Activated CD4-positive, CD25-positive, alpha-beta regulatory T cell treated with anti-CD3 and anti-CD28 coated beads, Interleukin-2, amount 50 U/mL, for 24 hours (primary cell): ENCODE measurements at places on chromosomes 11 and 22.

GRCh38 chr11:114040706-114041211 is 18.8 kb upstream of the ZBTB16 start:
- ATAC-seq: no peak

GRCh38 chr11:5007561-5007960 is 12.9 kb downstream of the OR51L1 start:
- no peak for ATAC-seq

DNA sequence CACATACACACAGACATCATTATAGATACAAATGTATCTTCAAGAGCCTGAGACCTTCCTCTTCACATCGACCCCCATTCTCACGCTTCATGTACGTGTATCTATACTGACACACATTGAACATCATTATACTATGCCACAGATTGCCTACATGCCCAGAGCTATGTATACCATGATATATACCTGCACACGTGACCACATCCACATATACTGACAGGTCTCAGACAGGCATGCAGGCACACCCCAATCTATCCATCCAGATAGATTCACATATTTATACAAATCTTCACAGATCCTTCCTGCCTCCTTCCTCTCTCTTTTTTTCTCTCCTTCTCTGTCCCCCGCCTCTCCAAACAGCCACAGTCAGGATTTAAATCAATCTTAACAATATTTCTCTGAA is 140.1 kb downstream of the CEP164 start:
- no peak for ATAC-seq

DNA sequence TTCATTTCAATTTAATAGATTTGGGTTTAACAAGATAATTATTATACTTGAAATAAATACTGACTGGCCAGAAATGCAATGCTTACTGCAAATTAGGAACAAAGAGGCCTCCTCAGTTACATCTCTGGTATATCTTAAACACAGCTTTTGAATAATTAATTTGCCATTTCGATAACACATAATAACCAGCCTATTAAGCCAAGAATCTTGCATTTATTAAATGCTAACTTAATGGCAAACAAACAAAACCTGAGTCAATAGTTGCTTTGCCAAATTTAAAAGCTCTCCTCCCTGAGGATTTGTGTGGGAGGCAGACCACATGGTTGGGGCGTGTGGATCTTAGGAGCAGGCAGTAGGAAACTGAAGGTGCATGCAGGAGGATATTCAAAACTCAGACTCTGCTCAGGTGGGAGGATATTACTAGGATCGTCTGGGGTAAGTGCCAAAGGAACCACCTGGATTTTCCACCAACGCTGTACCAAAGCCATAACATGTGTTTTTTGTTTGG is 17.9 kb upstream of the FJX1 start:
- no peak for ATAC-seq

- ATAC-seq: no peak
These were observed 27.9 kb downstream of the ARRB1 start for GRCh38 chr11:75323609-75324008.

- ATAC-seq: no peak
These were observed 410.1 kb downstream of the SHANK2 start for GRCh38 chr11:70842256-70842655.

DNA sequence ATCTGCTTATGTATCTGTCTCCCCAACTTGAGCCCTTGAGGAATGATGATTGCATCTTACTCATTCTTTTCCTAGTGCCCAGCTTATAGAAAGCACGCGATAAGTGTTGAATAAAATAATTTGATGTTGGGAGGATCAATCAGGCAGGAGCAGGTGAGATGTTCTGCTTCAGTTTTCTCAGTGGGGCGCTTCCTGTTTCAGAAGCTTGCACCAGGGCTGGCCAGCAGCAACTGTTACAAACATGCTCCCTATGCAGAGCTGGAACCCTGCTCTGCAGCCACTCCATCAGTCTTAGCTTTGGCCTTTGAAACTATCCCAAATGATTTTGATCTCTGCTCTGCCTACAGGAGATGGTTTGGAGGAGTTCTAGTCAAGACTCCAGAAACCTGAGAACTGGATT is 3.9 kb downstream of the ENDOD1 start:
- no peak for ATAC-seq

- no peak for ATAC-seq
These were observed 38.1 kb downstream of the GRAMD4 start for GRCh38 chr22:46657996-46658947.

GRCh38 chr22:49008682-49009235 is 818.9 kb downstream of the BRD1 start:
- no peak for ATAC-seq

DNA sequence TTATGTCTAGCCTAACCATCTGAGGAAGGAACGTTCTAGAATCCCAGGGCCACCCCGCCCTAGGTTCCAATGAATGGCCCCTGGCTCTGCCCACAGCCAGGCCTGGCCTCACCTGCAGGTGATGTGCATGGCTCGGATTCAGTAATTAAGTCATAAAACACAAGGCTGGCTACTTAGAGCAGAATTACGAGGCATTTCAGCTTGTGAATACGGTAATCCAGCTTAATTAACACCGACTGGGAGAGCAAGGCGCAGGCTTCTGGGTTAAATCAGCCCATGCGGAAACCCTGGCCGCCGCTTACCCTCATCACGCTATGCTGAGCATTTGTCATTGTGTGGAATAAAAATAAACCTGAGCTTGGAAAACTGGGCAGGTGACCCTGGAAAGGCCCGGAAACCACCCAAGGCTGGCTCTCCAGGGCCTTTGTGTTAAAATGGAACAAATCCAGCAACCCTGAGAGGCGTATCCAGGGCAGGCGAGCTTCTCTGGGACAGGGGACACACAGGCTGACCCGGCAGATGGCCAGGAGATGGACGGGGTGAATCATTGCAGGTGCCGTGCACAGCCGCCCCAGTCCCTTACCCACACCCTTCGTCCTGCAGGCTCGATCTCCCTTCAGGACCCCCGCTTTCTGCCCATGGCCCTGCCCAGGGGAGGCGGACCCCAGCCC is 220.2 kb downstream of the CTTN start:
- no peak for ATAC-seq

DNA sequence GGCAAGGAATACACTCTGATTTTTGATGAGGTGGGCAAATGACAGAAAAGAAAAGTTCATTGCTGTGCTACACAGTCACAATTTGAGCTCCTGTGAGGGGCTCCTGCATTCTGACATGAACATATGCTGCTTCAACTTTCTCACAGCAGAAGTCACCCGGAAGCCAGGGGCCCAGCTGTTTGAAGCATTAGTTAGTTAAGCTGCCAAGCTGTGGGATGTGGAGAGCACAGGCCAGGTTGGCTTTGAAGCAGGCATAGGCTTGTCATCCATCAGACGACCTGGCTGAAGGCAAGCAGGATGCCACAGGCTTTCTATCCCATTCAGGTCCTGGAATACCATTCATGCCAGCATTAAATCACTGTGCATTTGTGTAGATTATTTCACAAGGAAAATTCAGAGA is 63.1 kb downstream of the MTNR1B start:
- ATAC-seq: no peak

- ATAC-seq: no peak
These were observed 32.7 kb upstream of the MICAL2 start for GRCh38 chr11:12077535-12078280.

GRCh38 chr22:44128958-44129618 is 51.6 kb upstream of the PARVG start:
- ATAC-seq: no peak

DNA sequence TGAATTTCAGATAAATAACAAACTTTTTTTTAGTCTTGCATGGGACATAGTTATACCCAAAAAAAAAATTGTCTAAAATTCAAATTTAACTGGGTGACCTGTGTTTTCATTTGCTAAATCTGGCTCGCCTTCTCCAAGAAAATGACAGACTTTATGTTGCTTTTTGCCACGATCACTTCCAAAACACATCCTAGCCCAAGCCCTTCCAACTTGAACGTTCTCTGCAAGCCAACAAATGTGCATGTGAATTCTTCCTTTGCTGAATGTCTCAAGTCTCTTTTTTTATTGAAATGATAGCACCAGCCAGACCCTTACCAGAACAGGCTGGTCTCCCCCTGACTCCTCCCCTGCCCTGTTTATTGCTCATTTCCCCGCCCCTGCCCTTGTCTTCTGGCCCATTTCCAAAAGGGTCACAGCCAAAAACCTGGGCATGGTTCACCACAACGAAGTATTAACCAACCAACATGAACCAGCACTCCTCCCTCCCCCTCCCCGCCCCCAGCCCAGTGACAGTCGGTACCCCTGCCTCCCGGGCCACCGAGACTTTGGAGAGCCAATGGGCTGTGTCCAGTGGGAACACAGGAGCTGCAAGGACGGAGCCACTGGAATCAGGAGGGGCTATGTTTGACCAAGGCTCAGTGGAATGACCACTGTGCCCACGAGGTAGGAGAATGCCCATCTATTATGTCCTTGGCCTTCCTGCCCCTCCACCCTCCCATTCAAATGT is 63.2 kb downstream of the BTG4 start:
- no peak for ATAC-seq
